Fibroblast of villous mesenchyme (primary cell): ENCODE measurements at places on chromosomes 1 and 21. TPM values are rescaled to one million over a fixed set of nuclear protein-coding genes. Genes with fewer than 3 reads are reported as not detected.

DNA sequence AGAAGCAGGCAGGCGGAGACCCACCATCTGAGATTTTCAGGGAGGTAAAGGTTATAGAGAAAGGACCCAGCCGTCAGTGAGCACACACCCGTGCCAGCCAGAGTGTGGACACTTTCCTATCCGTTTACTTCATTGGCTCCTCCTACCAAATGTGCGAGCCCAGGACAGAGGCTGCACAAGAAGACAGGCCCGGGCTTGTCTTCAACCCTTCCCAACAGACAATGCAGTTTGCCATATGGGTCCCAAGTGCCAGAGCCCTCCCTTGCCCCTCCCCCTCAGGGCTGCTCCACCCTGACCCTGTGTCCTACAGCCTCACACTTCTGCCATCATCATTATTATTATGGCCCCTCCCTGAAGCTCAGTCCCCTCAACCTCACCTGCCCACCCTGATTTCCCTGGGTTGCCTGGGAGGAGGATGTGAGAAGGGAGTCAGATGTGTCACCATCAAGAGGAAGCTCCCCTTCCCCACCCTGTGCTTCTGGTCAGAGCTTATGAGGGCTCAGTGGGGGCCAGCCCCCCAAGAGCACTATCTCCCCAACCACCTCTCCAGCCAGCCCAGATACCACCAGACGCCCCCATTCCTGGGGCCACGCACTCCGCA is 9.4 kb downstream of the LAPTM5 start:
- DNase-seq: no peak

DNA sequence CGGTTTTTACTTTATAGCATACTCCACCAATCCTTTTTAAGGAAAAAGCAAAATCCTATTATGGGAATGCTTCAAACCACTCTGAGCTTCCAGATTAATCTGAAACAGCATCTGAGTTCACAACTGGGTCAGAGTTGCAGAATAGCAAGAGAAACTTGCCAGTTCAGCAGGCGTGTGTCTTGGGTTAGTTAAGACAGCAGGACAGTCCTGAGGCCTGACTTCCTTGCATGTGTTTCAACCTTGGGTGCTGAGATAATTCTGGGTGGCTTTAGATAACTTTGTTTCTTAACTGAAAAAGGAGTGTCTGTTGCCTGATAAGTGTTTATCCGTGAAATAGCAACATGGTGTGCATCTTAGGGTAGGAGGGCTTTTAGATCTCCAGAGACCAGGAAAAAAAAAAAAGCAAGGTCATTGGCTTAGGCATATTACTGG is 169.2 kb downstream of the DHRS3 start:
- peak; percentile 92 for DNase-seq

DNA sequence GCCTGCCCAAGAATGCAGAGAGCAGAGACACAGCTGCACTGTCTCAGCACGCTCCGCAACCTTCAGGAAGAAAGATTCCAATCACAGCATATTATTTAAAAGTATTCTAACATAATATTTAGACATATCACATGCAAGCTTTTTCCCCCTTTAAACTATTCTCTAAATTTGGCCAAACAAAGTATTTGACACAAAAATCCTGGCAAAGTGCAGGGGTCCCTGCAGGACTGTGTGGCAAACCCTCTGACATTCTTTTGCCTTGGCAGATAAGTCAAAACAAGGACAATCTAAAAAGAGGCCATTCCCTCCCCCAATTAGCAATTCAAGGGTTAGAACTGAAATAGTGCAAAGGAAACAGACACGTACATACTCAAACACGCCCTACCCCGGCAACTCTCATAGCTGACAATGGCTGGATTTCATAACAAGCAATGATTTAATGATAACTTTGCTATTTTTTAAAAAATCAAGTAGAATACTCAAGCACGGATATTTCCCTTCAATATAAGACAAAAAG is 225.3 kb downstream of the MRPL39 start:
- no peak for DNase-seq

GRCh38 chr1:17229379-17229778 is 19.5 kb upstream of the PADI3 start:
- DNase-seq: no peak

GRCh38 chr1:36151845-36152203 is 2.5 kb upstream of the TRAPPC3 start:
- DNase-seq: no peak

DNA sequence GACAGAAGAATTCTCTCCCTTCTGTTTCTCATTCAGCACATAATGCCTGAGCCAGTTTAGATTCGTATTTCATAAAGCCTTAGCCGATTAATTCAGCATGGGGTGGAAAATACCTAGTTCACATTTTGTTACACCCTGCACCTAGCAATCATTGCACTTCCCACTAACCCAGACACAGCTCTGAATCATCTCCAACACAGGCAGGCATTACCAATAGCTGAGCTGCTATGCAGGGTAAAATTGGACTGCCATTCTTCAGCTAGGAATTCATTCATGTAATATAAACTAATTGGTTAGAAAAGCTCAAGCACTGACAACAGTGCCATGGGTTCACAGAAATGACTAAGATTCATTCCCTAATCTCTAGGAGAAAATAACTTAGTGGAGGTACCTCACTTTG is 26.9 kb upstream of the NKAIN1 start:
- no peak for DNase-seq

GRCh38 chr1:160710517-160711252 is 937 bp downstream of the CD48 start:
- DNase-seq: no peak

DNA sequence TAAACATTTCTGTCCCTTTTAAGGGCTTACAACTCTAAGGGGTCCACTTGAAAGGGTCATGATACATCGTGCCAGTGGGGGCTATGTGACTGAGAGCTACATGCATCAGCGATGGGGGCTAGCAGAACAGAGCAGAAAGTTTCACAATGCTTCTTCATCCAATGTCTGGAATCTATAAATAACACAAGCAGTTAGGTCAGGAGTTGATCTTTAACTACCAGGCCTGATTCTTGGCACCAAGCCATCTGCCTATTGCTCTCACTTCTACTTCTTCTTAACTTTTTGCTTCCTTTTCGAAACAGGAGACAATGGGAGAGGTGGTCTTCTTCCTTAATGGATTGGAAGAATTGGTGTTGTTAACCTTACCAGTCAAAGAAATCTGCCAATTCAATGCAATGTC is 410.0 kb downstream of the TGFB2 start:
- DNase-seq: peak; percentile 5

- peak; percentile 33 for DNase-seq
Observed at GRCh38 chr1:198449727-198450433, 90.6 kb downstream of the ATP6V1G3 start.

DNA sequence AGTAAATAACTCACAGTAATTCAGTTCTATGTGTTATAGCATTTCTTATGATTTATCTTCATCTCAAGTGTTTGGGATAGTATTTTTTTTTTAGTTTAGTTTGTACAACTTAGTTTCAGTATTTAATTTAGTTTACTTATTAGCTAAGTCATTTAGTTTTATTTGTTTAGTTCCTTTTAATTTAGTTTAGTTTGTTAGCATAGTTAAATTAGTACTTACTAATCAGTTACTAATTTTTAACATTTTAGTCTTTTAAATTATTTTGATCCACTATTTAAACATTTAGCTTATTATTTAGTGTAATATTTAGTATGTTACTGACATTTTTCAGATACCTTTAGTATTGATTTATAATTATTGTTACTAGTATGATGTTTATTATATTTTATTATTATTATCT is 85.2 kb upstream of the SIPA1L2 start:
- no peak for DNase-seq

DNA sequence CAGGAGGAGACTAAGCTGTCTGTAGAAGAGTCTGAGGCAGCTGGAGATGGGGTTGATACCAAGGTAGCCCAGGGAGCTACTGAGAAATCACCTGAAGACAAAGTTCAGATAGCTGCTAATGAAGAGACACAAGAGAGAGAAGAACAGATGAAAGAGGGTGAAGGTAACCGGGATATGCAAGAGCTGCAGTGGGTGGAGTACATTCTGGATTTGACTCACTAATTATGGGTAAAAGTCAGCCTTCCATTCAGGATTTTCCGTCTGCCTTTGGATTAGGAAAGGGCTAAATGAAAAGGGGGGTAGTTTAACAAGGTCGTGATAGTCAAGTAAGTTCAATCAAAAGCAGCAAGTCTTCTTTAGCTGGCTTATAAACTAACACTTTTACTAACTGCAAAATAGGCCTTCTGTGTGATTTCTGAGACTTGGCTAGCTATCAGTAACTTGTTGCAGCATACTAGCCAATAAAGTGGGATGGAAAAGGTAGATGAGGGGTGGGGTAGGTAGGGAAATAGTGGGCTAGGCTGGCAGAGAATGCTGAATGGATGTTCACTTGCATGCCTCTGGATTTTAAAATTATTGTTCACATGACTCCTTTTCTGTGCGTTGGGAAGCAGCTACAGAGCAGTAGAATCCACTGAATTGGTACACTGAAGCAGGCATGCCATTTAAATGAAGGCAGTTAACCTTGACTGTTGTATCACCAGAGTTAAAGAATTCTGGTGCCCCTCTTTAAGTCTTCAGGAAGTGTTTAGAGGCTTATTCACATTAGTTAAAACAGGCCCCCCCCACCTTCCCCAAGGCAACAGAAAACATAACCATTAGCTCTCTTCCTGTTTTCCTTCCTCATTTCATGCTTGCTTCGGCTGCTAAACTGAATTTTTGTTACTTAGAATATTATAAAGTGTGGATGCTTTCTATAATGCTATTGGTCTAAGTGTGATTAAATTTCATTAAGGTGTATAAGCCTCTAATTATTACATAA is 15.4 kb downstream of the CCDC17 start:
- DNase-seq: no peak

- DNase-seq: no peak
Observed at GRCh38 chr21:42115136-42115683, 44.1 kb downstream of the UMODL1 start.

DNA sequence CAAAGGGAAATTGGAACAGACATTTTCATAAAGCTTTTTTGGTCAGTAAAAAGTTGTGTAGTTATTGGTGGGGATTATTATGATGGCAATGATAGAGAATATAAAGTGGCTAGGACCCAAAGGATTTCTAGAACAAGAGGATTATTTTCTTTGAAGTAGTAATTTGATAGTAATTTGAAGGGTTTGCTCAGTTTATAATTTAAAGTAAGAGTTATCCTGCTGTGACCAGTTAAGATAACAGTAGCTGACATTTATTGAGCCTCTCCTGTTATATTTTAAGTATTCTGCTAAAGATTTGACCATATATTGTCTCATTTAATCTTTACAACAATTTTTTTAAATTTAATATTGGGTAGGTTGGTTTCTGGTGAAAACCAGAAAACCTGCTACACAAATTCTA is 14.7 kb downstream of the CAPZA1 start:
- DNase-seq: no peak

DNA sequence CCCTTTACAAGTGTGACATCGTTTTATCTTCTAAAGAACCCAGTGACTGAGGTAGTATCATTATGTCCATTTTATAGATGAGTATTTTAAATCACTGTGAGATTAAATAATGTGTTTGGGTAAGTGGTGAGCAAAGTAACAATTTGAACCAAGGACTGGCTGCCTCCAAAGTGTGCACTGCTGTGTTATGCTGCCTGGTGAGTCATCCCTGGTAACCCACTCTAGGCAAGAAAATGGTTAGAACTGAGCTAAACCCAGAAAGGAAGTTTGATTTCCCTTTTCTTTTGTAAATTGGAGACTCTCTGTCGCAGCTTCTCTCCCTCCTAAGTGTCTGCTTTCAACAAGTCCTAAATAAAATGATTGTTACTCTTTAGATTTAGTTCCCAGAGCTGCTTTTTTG is 342.8 kb upstream of the KAZN start:
- DNase-seq: no peak

GRCh38 chr1:246592695-246593094 is 26.4 kb downstream of the CNST start:
- DNase-seq: peak; percentile 86

DNA sequence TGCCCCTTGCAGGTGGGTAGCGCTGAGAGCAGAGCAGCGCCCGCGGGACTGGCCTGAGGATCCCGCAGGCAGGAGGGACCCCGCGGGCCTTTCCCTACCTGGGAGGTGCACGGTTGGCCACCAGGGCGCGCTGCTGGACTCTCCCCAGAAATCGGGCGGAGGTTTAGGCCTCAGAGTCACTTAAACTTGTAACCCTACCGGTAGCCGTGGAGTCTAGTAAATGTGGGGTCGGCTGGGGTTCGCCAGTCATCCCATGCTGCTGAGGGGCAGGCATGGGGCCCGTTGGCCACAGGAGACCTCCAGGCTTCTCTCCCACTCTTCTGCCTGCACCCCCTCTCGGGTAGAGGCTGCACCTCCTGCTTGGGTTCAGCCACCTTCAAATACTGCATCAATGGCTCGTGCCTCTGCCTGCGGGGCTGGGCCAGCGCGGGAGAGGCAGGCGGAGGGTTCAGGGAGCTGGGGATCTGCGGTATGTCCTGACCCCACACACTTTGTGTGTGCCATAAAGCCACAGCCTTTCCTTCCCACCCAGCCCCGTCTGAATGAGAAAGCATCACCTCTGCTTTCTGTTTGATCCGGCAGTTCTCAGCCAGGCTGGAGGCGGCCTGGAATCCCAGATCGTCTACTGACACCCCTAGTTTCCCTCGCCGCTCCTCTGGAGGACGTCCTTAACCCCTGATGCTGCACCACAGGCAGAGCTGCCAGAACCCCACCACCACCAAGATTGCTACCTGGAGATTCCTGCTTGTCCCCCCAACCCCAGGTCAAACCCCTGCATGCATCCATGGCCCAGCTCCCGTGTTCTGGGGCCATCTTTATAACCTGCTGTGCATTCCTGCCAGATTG is 12.3 kb upstream of the GSTM4 start:
- DNase-seq: peak; percentile 74

- DNase-seq: no peak
Observed at GRCh38 chr1:213621077-213621476, 366.7 kb upstream of the PROX1 start.

DNA sequence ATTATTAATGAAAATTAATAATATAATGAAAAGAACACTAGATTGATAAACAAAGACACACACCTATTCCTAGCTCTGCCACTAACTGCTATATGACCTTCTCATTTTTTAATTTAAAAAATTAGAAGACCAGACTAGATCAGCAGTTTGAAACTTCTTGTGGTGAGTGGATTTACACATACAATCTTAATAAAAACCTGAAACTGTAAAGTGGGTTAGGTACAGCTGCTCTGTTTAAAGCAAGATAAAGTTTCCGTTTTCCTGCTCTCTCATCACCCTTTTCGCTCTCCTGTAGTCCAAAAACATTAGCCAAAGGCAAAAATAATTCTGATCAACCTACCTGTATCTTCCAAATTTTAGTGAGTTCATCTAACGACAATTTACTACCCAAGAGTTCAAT is 58.6 kb downstream of the USP24 start:
- no peak for DNase-seq

DNA sequence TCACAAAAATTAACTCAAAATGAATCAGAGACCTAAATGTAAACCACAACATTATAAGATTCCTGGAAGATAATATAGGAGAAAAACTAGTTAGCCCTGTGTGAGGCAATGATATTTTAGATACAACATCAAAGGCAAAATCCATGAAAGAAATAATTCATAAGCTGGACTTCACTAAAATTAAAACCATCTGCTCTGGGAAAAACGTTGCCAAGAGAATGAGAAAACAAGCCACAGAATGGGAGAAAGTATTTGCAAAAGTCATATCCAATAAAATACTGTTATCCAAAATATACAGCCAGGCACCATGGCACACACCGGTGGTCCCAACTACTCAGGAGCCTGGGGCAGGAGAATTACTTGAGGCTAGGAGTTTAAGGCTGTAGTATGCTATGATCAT is 70.3 kb downstream of the SYF2 start:
- peak; percentile 13 for DNase-seq

Gene IL19
- 0.97 and 1.7 TPM in 2 replicates for total RNA-seq

Gene SPRR1A
- total RNA-seq: not detected in 2 replicates

Gene GPX7
- 52.8 and 64.8 TPM in 2 replicates for total RNA-seq

Gene SIM2
- 0.32 TPM in 1 of 2 replicates, not detected in the other for total RNA-seq

Gene PBXIP1
- total RNA-seq: 52.2 and 54.1 TPM in 2 replicates

Gene COL11A1
- 18.6 and 19.6 TPM in 2 replicates for total RNA-seq

Gene MROH9
- under 0.01 TPM in 2 replicates for total RNA-seq

Gene RSRP1
- total RNA-seq: 95.7 and 160 TPM in 2 replicates
